ENCODE measurements at places on chromosomes 12 and 14.
A peak's percentile ranks its signal among the peaks of the same experiment; 100 is the strongest.

DNA sequence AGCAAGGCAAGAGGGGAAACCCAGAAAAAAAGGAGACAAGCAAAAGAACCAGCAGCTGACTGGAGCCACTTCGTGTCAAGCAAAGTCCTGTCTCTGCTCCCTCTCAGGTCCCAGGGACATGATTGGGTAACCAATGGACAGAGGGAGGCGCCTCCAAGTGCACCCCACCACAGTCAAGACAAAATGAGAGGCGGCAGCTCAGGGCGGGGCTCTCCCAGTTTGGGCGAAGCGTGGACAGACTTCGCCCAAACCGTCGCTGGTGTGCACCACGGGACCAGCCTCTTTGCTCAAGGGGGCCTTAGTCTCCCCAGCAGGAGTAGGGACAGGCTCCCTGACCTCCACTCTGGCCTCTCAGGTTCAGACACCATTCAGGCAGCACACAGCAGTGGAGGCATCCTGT is 1.5 kb upstream of the BEGAIN start:
- peak; percentile 3 for DNase-seq

DNA sequence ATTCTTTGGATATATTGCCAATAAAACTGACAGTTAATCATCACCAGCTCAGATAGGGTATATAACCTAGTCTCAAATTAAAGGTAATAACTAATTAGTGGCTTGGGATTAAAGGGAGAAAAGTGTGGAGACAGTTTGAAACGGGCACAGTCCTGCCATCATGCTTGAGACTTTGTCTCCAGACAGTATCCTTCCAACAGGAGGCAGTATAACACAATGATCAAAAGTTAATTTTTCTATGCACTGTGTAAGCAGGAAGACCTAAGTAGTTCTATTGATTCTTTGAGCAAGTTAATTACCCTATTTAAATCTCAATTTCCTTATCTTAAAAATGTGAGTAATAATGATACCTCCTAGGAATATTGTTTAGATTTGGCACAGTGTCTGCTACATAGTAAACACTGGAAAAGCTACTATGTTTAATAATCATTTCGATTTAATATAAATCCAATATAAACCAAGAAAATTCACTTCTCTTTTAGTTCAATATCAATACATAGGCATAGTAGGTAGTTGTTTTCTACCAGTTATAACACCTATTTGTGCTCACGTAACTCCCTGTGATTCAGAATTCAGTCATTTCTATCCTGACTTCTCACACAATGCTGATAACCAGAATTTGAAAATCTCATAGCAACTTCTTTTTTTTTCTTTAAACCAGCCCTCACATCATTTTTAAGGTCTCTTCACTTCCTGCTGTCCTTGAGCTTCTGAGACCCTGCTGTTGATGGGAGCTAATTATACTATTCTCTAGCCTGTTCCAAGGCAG is 53.7 kb downstream of the GALNT4 start:
- no peak for DNase-seq

GRCh38 chr14:105485739-105486162 is 935 bp upstream of the CRIP1 start:
- peak; percentile 92 for DNase-seq

- no peak for DNase-seq
Observed at GRCh38 chr12:80059875-80060274, 39.5 kb upstream of the OTOGL start.

- DNase-seq: peak; percentile 19
Observed at GRCh38 chr12:47307680-47308399, 228.1 kb upstream of the AMIGO2 start.

GRCh38 chr12:57005980-57006808 is at the start of gene ZBTB39:
TSS of gene ZBTB39 (minus strand) at chr12:57006546. CDS start at chr12:57004917, 1,629 bp downstream.
- DNase-seq: peak; percentile 81

DNA sequence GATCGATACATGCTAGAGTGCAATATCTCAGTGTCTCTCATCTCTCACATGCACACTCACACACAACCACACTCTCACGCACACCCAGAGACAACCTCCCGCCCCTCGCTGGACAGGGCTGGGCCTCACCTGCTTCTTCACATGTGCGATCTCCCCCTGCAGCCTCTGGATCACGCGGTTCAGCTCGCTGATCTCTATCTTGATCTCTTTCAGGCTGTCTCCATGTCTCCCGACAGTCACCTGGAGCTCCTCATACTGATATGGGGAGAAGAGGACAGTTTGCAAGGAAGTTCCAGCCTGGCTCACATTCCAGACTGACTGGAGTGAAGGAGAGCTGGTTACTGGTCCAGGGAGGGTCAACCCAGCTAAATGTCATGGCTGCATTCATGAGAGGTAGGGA is 4.4 kb downstream of the KRT2 start:
- no peak for DNase-seq

DNA sequence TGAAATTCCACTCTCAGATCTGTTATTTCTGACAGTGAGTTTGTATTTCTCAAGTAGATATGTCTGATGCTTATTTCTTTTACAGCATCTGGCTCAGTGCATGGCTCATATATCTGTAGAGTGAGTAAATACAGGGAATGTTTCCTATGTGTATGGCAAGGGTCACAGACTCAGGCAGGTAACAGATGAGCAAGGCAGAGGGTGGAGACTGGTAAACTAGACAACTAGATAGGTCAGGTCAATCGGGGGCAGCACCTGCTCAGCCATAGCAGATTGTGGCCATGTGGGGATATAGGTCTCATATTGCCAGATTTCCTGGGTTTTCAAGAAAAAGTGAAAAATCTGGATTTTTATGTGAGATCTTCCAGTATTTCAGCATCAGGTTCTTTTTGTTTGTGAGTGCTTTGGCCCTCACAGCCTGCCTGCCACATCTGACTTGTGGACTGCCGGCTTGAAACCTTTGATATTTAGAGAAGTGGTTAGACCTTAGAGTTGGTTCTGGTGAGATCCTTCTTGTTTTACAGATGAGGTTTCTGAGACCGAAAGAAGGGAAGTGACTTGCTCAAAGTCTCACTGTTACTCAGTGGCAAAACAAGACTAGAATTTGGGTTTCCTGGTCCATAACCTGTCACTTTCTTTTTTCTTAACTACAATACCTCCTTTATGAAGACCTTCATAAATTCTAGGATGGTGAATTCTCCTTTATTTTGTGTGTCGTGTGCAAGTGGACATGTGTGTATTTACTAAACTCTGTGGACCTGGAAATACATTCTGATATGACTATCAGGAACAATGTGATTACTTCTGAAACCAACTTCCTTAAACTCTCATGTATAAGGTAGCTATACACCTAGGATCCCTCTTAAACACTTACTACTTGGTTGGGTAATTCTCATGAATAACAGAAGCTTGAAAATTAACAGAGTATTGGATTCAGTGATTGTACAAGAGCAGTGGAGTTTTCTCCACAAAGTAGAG is 34.4 kb downstream of the PROX2 start:
- DNase-seq: no peak

GRCh38 chr12:58850826-58851225 is 69.5 kb downstream of the LRIG3 start:
- no peak for DNase-seq

DNA sequence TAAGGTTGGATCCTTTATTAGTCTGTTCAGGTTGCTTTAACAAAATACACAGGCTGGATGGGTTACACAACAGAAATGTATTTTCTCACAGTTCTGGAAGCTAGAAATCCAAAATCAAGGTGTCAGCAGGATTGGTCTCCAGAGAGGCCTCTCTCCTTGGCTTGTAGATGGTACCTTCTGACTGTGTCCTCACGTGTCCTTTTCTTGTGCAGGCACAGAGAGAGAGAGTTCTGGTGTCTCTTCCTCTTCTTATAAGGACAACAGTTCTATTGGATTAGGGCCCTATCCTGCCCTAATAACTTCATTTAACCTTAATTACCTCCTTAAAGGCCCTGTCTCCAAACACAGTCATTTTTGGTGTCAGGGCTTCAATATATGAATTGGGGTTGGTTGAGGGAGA is 4.6 kb upstream of the ANKRD33 start:
- DNase-seq: no peak

DNA sequence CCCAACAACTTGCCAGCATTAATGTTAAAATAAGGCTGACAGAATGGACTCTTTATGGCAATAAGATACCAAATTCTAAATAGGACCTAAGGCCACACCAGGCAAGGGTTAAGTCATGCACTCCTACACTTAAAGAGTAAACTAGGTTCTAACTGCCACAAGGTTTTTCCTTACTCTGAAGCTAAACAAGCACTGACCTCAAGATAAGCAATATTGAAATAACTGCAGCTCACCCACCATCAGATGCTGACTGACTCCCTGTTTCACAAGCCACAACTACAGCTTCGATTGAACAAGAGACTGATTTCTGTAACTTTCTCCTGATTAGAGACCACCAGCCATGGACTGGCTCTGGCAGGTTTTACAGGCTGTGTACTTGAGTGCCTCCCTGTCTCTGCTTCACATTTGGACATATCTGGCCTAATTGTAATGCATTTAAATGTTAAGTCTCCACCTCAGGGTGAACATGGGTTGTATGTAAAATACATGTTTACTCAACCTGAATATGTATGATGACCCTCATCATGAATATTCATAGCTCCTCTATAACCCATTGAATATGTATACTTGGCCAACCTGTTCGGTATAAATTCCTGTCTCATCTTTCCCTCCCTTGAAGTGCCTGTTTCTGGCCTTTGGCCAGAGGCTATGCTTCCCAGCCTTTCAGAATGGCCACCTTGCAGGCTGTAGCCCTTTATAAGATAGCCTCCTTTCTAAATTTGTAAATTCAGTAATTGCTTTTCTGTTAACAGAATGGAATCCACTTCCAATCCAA is 70.5 kb upstream of the DAAM1 start:
- DNase-seq: no peak
